ENCODE measurements at places on chromosomes 6 and 20. TPM values are rescaled to one million over a fixed set of nuclear protein-coding genes. Genes with fewer than 3 reads are reported as not detected.

- H3K27ac ChIP-seq, result no peak overlapping the region
- no peak for DNase-seq
- no peaks in the 10 kb centered on the region for H3K4me1 ChIP-seq
- H3K27me3 ChIP-seq, result no peaks in the 10 kb centered on the region
- H3K4me3 ChIP-seq, result no peak overlapping the region
- no peaks in the 10 kb centered on the region for H3K36me3 ChIP-seq
These were observed 51.4 kb upstream of the JARID2 start for GRCh38 chr6:15194453-15194852.

Gene KIF13A
- 29.5 TPM for polyA plus RNA-seq

DNA sequence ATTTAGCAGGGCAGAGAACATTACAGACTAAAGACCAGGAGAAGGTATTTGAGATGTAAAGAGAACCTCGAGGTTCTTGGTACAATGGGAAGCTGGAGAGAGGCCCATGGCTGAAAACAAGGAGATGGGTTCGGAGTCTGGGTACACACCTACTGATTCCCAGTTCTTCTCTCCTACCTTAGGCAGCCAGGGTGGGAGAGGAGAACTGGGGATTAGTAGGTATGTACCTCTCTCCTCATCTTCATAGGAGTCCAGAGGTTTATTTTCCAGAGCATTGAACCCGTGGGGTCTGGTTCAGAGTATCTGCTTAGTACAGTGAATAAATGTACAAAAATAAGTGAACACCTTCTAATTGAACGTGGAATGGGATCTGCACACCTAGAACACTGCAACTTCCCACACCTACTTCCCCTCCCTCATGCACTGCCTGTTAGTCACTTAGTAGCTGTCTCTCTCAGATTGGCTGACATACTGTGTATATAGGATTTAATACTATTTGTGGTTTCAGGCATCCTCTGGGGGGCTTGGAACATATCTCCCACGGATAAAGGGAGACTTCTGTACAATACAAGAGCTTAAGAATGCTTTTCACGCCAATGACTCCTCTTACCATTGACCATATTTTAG lies 23.5 kb upstream of the NUP153 start:
- DNase-seq, result no peak
- no peaks in the 10 kb centered on the region for H3K4me1 ChIP-seq
- H3K4me3 ChIP-seq, result no peak overlapping the region
- H3K27me3 ChIP-seq, result no peaks in the 10 kb centered on the region

GRCh38 chr6:119343167-119343566 lies 6.4 kb downstream of the MAN1A1 start:
- no peak overlapping the region for H3K4me3 ChIP-seq
- peaks cover 20% of the 10 kb centered on the region for H3K4me1 ChIP-seq

All from small intestine (tissue), 16 donors.